NCI-H1048 (cell line): ENCODE measurements at places on chromosomes 5 and 9.

- DNase-seq, result no peak
Measured at GRCh38 chr5:124790895-124791732, 44.7 kb upstream of the ZNF608 start.

DNA sequence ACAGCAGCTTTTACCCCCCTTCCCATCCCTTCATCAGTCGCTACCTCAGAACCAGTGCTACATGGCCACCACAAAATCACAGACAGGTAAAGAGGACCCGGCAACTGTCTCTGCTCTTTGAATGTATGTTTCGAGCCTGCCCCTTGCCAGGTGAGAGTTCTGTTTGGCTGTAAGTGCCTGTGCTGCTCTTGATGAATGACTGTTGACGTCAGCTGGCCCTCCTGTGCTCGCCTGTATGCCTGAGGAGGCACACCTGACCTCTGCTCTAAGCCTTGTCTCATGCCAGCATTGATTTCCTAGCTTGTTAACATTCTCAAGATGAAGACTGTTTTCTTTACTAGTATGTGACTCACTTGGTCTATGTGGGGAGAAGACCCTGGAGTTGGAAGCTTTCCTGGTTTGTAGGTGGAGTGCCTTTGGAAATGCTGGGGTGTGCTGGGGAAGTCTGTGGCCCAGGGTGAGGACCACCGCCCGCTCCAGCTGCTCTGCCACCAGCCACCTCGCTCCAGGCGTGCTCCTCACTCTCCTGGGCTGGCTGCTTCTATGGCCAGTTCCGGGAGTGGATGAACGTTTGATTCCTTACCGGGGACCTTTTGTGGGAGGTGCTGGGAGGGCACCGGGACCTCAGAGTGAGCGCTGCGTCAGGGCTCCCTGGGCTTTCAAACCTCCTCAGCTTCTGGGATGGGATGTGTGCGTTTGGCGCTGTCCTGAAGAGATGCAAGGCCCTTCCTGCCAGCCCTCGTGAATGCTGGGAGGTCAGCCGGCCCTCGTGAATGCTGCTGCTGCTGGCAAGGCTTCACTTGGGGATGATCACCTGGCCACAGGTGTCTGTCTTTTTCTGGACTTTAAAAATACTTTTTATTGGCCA is 109.9 kb downstream of the EHMT1 start:
- DNase-seq, result no peak

GRCh38 chr5:171701100-171701541 is 84.5 kb upstream of the SMIM23 start:
- DNase-seq, result no peak

- no peak for DNase-seq
Measured at GRCh38 chr5:179414459-179415261, 69.4 kb upstream of the ADAMTS2 start.

DNA sequence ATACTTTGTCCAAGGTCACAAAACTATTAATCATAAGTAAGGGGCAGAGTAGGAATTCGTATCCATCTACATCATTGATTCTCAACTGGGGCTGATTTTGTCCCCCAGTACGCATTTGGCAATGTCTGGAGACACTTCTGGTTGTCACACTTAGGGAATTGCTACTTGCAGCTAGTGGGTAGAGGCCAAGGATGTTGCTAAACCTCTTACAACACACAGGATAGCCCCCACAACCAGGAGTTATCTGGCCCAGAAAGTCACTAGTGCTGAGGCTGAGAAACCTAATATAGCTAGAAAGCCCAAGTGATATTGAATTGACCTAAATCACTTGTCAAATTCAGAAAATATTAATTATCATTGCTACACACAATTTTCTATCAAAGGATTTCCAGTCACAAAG is 120.4 kb upstream of the ABCA1 start:
- DNase-seq, result no peak

DNA sequence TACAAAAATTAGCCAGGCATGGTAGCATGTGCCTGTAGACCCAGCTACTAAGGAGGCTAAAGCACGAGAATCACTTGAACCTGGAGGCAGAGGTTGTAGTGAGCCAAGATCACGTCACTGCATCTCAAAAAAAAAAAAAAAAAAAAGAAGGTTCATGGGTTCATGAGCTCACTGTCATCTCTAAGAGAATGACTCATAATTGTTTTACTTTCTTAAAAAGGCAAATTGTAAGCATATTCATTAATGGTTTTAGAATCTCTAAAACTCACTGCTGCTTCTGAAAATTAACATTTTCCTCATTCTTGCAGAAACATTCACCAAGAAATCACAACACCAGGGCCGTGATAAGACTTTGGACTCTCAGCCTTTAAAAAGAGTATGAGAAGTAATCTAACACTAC is 103.6 kb downstream of the GNA14 start:
- DNase-seq, result no peak

GRCh38 chr5:6508931-6509330 is 60.3 kb downstream of the UBE2QL1 start:
- DNase-seq, result no peak

GRCh38 chr5:34055667-34056066 is 12.7 kb upstream of the C1QTNF3 start:
- no peak for DNase-seq

GRCh38 chr5:139151902-139152301 is 46.3 kb downstream of the SIL1 start:
- no peak for DNase-seq

GRCh38 chr5:35129921-35130485 is 82.3 kb upstream of the AGXT2 start:
- no peak for DNase-seq

DNA sequence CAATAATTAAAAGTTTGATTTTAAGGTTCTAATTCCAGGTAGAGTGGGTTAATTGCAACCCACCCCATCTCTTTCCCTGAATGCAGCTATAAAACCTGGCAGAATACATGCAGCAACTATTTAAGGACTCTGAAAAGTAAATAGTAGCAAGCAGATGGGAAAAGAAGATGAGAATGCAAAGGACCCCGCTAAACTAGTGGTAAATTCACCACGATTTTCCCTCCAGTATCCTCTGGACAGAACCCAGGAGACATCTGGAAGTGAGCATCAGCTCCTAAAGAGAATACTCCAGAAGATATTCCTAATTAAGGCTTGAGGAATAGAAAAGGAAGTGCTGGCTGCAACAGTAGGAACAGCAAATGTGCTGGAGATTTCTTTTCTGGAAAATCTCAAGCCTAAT is 170.9 kb downstream of the FRMD3 start:
- DNase-seq, result no peak

- no peak for DNase-seq
Measured at GRCh38 chr9:122397749-122398148, 26.9 kb downstream of the PTGS1 start.

DNA sequence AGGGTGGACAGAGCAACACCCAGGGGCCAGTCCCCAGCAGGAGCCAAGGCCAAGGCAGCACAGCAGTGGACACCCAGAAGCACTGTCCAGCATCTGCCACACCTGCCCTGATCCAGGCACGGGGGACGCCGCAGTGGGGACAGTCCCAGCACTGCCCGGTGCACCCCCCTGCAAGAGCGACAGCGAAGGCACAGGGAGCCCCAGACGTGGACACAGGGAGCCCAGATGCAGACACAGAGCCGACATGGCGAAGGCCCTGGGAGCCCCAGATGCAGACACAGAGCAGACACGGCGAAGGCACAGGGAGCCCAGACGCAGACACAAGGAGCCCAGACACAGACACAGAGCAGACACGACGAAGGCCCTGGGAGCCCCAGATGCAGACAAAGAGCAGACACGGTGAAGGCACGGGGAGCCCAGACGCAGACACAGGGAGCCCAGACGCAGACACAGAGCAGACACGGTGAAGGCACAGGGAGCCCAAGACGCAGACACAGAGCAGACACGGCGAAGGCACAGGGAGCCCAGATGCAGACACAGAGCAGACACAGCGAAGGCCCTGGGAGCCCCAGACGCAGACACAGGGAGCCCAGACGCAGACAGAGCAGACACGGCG is 4.3 kb downstream of the ANAPC2 start:
- no peak for DNase-seq

GRCh38 chr9:106228861-106229260 is 534.5 kb downstream of the TMEM38B start:
- DNase-seq, result no peak

DNA sequence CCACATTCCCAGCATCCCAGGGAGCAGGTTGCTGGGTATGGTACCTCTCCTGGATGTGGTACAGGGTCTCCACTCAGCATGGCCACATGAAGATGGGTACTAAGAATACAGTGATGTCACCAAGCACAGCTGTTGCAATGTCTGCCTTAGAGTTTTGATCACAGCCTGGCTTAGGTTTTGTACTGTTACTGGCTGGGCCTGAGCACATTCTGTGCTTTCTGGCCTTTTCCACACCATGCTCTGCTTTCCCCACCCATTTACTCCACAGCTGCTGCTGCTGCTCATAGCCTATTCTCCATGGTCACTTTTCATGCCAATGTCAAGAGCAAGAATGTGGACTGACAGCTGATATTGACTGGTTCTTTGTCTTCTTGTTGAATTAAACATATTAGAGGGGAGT is 481.9 kb downstream of the ARHGEF28 start:
- no peak for DNase-seq

- no peak for DNase-seq
Measured at GRCh38 chr5:141567513-141568117, 51.2 kb downstream of the DIAPH1 start.

DNA sequence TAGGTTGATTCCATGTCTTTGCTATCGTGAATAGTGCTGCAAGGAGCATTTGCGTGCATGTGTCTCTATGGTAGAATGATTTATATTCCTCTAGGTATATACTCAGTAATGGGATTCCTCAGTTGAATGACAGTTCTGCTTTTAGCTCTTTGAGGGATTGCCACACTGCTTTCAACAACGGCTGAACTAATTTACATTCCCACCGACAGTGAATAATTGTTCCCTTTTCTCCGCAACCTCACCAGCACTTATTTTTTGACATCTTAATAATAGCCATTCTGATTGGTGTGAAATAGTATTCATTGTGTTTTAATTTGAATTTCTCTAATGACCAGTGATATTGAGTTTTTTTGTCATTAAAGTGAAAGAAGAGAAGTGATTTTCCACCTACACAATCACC is 18.5 kb downstream of the IFNA5 start:
- DNase-seq, result no peak

DNA sequence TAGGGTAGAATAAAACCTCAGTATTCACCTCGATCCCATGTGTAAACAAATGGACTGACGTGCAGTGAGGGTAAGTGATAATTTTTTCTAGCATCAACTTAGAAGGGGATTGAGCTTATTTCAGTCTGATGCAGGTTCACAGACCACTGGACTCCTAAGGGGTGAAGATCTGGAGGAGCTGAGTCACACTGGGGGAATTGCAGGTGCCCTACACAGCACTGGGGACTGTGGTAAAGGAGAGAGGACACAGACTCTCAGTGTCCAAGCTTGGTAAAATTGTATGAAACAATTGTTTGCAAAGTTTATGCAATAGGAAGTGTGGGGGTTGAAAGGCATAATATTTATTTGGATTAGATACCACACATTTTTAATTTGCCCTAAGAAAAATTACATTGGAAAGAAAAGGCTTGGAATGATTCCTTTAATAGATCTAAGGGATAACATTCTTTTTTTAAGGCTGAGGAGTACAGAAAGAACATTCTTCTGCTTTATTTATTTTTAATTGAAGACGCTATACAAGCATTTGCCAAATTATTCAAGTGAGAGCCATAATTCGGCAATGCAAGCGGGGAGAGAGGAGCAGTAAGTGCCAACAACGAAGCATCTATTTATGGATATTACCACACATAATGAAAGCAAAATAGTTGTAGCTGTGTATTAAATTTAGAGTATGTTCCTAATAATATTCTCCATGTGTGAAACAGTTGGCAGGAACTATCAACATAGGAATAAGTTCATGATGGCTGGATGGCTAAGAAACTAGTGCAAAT is 766.9 kb upstream of the ADAMTS16 start:
- DNase-seq, result no peak

- DNase-seq, result no peak
Measured at GRCh38 chr9:69637193-69637816, 34.9 kb downstream of the APBA1 start.

DNA sequence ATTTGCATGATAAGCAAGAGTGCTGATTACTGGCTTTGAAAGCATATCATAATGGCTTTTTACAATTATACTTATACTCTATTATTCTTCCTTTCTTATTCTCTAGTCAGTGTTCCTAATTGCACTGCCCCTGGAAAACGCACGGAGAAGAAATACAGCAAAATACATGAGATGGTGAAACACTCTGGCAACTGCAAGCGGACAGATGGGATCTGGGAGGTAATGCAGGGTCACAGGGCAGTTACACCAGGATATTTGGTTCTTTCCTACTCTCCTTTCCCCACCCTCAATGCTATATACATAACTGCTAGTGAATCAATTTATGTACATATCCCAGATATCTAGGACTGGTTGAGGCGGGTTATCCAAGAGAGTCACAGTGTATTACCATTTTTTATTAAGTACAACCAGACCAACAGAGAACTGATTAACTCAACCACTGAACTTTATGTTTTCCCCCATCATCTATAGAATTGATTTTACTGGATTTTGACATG is 423.7 kb downstream of the ZSWIM6 start:
- no peak for DNase-seq
